ENCODE measurements at places on chromosomes 11 and 22.

DNA sequence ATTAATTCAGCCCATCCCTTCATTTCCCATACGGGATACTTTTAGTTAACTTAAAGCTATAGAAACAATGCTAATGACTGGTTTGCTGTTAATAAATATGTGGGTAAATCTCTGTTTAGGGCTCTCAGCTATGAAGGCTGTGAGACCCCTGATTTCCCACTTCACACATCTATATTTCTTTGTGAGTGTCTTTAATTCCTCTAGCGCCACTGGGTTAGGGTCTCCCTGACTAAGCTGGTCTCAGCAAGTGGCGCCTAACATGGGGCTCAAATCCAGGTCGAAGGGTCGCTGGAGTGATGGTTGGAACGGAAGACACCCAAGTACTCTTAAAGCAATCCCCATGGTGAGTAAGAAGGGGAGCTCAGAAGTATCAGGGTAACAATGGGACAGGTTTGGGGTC, 14.4 kb upstream of the OOSP1 start:
- no peak for DNase-seq

DNA sequence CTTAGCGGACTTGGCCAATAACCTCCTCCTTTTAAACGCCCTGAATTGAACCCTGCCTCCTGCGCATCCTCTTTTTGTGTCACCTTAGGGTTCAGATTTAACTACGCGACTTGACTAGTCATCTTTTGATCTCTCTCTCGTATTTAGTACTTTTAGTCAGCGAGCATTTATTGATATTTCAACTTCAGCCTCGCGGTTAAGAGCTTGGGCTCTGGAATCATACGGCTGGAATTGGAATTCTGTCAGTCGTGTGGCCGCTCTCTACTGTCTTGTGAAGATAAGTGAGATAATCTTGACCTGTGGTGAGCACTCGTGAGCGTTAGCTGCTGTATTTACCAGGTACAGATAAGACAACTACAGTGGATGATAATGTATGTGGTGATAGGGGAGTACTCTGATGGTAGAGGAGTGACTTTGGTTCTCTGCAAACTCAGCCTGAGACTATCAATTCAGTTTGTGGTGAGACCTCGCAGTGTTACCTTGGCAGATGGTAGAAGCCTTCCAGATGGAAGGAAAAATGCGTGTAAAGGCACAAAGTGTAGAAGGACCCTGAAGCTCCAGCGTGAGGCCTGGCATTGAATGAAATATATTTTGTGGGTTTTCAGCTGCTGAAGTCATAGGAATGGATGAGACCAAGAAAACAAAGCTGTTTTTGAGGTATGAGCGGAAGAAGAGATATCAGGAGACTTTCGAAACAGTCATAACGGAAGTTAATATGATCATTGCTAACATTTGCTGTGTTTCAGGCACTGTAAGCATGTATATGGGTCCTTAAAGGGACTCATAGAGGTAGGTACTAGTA, 682 bp downstream of the ATM start:
- DNase-seq: no peak

- no peak for DNase-seq
Measured at GRCh38 chr11:84316866-84317555, 1030.8 kb upstream of the CCDC90B start.

GRCh38 chr11:125728969-125729368, 17.1 kb upstream of the PATE1 start:
- no peak for DNase-seq

DNA sequence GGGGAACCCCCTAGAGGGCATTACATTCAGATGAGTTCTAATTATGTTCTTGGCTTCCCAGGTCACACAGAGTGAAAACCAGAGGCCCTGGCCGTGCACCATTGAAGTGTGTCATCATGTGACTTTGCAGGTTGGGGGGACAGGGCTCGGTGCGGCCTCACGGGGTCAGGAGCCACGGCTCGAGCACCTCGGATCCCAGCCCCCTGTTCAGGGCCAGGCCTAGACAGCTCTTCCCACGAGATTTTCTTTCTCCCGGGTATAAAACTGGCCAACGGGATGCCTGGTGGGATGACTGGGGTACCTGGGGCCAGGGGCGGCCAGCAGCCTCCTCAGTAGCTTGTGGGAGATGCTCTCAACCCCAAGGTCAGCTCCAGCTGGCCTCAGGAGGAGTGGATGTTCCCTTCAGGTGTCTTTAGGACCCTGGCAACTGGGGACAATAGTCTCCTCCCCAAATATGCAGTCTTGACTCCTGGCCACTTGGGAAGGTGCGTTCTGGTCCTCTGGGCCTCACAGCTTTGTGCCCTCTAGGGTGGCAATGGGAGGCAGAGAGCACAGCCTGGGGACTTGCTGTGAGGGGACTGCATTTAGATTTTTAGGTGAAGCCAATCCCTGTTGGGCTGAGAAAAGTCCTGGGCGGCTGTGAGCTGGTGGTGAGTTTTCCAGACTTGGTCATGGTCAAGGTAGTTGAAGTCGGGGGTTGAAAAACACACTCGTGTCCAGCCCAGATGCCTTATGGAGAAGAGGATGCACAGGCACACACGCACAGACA, 95.6 kb downstream of the KCNQ1 start:
- DNase-seq: no peak

DNA sequence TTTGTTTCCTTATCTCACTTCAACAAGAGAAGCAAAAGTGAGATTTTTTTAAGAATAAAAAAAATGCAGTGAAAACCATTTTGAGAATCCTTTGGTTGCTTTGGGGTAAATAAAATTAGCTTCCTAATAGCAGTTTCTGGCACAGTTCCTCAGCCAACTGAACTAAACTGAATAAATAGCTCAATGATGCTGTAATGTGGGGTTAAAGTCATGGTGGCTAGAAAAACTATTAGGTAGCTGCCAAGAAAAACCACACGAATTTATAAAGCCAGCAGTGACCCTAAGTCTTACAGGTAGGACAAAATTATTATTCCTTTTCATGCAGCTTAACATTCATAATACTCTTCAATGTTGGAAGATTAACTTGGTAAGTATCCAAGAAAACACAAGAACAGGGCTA, 142.4 kb downstream of the APIP start:
- DNase-seq: no peak

Data from activated gamma-delta T cell treated with anti-CD3 and anti-CD28 coated beads, Interleukin-2, amount 50 U/mL, for 16 hours (primary cell).